Activated naive CD8-positive, alpha-beta T cell treated with anti-CD3 and anti-CD28 coated beads, Interleukin-2, amount 50 U/mL, for 16 hours (primary cell): ENCODE measurements at places on chromosomes 16 and 17.

- no peak for DNase-seq
Observed at GRCh38 chr17:60645918-60646523, 31.6 kb upstream of the BCAS3 start.

DNA sequence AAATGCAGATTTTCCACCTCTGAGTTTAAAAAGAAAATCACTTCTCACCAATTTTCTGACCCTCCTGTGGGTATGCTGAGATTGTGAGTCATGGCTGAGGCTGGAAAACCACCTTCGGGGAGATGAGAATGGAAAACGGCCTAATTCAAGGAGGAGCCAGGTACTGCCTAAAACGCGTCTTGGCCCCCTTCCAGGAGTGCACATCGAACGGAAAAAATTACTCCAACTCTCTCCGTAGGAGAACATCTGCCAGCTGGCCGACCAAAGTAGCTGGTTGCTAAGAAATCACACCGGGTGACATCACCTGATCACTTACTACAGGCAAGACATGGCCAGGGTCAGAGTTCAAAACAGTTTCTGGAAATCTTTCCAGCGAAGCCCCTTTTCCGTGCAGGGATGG, 107.6 kb downstream of the ZNF423 start:
- no peak for DNase-seq

DNA sequence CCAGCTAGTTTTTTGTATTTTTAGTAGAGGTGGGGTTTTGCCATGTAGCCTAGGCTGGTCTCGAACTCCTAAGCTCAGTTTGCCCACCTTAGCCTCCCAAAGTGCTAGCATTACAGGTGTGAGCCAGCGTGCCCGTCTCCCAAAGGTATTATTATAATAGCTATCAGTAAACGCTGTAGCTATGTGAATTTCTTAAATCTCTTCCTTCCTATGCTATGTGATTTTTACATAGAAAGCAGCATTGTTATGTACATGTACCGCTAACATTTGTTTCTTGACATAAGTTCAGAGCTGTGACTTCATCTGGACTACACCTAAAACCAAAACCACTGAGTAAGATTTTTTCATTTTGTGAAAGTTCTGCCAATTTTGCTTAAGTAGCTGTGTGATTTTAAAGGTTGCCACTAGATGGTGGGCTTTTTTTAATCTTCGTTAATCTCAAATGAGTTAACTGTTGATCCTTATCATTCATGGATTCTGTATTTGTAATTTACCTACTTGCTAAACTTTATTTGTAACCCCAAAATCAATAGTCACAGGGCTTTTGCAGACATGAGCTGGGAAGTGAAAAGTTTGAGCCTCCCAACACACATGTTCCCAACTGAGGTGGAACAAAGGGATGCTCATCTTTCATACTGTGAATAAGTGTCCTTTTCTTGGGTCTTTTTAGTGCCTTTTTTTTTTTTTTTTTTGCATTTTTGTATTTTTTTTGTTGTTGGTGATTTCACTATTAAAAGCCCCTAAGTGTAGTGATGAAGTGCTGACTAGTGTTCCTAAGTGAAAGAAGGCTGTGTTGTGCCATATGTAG, 21.9 kb downstream of the PRKAR1A start:
- DNase-seq, result no peak

- no peak for DNase-seq
Observed at GRCh38 chr17:27326585-27326984, 32.7 kb downstream of the WSB1 start.

GRCh38 chr16:88922114-88922825, 54.7 kb downstream of the CBFA2T3 start:
- no peak for DNase-seq

DNA sequence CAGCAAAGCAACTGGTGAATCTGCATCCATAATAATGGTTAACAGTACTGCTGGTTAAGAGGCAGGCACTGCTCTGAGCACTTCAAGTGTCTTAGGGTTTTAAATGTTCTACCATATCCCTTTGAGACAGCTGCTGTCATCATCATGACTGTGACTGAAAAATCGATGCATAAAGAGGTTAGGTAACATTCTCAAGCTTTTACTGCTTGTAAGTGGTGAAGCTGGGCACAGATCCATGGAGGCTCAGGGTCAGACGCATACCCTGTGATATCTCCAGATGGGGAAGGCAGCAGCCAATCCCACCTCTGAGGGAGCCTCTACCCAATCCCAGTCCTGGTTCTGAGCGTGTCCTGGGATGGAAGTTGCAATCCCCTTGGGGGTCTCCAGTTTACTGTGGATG, 57.6 kb upstream of the SOX9 start:
- no peak for DNase-seq

DNA sequence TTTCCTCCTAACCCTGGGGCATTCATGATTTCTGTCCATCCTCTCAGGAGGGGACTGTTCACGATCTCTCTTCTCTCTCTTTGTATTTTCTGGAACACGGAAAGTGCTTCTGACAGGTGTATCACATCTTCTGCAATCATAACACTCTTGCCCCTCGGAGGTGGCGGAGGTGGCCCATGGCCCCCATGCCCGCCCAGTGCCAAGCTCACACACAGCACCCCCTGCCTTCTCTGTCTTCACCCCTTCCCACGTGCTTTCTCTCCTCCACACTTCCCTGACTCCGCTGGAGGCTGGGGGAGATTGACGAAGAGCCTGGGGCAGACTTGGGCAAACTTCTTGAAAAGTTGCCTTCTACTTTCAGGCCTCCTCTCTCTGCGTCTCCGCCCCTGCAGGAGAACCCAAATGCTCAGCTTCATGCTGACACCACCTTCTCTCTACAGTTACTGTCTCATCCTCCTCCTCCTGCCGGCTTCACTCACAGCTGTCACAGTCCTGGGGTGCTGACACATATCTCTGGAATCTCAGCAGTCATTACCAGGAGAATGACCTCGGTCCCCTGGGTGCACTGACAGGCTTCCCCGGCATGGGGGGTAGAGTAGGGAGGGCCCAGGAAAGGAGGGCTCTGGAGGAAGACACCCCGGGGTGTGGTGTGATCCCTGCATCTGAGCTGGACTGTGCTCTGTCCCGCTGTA, 127.1 kb downstream of the ENGASE start:
- DNase-seq, result no peak

DNA sequence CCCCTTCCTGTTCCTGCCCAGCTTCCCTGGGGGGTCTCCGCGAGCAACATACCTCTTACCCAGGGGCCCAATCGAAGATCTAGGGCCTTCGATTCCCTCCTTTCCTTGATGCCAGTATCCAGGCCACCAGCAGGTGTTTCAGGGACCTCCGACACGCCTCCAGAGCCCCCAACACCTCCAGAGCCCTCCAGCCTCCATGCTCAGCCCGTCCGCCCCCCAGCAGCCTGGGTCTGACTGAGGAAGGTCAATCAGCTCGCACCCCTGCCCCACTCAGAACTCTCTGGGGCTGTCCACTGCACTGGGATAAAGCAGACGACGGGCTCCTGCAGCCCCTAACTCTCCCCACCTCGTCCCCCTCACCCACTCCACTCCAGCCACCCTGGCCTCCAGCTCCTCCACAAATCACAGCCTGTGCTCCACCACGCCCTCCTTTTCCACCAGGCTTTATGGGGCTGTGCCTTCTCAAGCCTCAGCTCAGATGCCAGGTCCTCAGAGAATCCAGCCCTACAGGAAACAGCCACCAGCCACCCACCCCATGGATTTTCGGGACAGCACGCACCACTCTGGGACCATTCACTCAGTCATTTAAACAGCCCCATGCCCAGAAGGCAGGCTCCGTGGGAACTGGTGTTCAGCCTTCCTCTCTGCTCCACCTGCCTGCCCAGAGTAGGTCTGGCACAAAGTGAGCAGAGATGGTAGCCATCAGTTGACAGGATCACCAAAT, 247.1 kb downstream of the RBFOX3 start:
- no peak for DNase-seq

DNA sequence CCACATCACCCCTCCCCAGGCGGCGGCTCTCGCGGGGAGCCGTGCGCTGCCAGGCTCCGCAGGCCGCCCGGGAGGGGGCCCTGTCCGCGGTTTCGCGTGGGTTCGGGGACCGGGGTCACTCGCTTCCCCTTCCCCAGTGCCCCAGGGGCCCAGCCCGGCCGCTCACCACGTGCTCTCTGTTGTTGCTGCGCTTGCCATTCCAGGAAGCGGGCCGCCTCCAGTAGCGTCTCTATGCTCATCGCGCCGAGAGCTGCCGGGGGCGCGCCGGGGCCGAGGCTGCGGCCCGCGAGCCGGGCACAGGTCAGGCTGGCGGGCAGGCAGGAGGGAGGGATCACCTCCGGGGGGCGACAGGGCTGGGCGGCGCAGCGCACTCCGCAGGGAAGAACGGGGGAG, 390 bp downstream of the MNT start:
- DNase-seq, result peak; percentile 25

GRCh38 chr16:70724146-70725023, 38.5 kb upstream of the MTSS2 start:
- no peak for DNase-seq

- DNase-seq, result no peak
Observed at GRCh38 chr16:27826893-27827289, 236.6 kb downstream of the GSG1L start.

DNA sequence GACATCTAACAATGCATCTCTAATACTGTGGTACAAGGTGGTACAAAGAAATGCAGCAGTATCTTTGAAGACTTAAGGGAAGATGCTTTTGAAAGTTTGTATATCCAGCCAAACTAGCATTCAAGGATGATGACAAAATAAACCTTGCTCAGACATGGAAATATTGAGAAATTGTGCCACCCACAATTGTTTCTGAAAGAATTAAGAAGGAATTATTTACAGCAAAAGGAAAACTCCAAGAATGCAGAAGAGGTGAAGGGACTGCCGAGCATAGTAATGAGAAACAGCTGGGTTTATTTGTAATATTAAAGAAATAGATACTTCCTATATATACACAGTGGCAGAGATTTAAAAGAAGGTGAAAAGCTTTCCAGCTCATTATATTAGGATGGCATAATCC, 29.5 kb downstream of the PMFBP1 start:
- no peak for DNase-seq

GRCh38 chr17:1143573-1143972, 36.2 kb downstream of the ABR start:
- DNase-seq, result no peak

- DNase-seq, result no peak
Observed at GRCh38 chr17:15436473-15437302, 30.7 kb downstream of the CDRT4 start.

- no peak for DNase-seq
Observed at GRCh38 chr17:45809499-45809898, 25.4 kb downstream of the CRHR1 start.

GRCh38 chr16:27373312-27373711, 28.7 kb upstream of the IL21R start:
- no peak for DNase-seq

DNA sequence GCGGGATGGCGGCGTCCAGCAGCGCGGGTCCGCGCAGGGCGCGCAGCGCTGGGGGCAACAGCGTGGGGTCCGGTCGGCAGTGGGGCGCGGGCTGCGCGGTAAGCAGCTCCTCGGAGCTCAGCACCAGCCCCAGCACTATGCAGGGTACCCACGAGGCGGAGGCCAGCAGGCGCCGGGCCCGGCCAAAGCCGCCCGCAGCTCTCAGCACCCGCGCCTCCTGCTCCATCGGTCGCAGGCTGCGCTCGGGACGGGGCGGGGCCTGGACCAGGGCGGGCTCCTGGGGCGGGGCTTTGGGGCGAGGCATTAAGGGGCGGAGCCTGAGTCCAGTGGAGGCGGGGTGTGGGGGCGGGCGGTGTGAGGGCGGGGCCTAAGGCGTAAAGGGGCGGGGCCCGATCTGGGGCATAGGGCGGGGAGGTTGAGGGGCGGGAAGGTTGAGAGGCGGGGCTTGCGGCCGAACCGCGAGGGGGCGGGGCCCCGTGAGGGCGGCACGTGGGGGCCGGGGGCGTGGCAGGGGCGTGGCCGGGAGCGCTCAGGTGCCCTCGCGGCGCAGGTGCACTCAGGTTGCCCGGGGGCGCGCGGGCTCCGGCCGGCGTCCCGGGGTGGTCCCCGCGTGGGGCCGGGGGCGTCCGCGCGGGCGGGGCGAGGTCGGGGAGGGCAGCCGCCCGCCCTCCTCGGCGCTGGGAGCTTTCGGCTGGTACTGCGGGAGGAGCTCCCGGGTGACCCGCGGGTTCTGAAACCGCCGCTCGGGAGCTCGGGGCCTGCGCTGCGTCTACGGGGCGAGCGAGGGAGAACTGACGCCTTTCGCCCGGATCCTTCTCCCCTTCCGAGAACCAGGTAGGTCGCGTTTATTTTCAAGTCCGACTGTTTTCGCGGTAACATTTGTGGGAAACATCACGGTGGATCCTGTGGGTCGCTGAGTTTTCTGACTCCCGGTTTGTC, 1.4 kb upstream of the SLC22A31 start:
- peak; percentile 51 for DNase-seq

DNA sequence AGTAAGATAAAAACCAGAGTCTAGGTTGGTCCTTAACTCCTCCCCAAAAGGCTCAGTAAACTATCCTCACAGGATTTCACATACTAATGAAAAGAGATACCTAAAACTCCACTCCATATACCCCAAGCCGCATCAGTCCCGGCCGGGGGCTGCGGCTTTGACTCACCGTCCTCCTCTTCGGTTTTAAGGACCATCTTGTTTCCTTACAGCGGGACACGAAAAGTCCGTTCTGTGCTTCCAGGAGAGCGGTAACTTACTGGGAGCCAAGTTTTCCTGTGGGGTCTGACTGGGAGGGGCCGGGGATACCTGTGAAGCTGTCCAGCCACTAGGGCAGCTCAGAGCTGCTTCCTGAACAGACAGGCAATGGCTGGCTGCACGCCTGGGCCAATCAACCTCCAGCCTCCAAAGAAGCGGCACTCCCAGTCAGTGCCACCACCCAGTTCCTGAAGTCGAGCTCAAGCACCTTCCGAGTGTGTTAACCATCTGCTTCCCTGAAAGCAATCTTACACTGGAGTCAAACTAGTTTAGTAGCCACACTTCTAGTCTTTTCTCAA, 45.5 kb downstream of the CYTH1 start:
- DNase-seq, result no peak

- DNase-seq, result no peak
Observed at GRCh38 chr16:89316701-89317100, 99.2 kb downstream of the ZNF778 start.

DNA sequence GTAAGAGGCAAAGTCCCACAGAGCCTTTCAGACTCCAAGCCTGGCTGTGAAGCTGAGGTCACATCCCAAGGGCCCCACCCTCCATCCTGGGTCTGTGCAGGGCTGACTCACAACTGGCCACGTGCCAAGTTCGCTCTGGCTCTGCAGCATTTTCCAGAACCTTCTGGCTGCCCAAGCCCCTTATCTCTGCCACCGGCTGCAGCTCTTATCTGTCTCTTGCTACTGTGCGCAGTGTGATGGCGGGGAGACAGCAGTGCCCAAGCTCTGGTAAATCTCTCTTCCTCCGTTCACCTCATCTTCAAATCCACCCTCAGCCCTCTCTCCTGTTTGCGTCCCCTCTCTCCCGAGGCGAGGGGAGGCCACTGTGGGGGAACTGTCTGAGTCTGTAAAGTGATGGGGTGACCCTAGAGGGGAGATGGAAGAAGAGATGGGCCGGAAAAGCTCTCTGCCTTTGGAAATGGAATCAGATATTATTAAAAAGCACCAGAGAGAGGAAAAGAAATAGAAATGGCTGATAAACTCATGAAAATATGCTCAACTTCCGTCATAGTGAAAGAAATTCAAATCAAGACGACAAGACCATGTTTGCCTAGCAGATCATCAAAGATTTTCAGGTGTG, 162.7 kb upstream of the CDC42EP4 start:
- DNase-seq, result no peak
